ENCODE measurements at places on chromosomes 13 and 19. TPM values are rescaled to one million over a fixed set of nuclear protein-coding genes. Genes with fewer than 3 reads are reported as not detected.

POMP gene
- total RNA-seq, result 88.2 TPM

ZNF541 gene
- total RNA-seq, result not detected

PRX gene
- total RNA-seq, result 5.1 TPM

DBP gene
- 2.8 TPM for total RNA-seq

NEK5 gene
- total RNA-seq, result 0.55 TPM

ZNF582 gene
- 3.9 TPM for total RNA-seq

Measured in right atrium auricular region (tissue), 2 donors.